ENCODE measurements at places on chromosomes 5 and 9. TPM values are rescaled to one million over a fixed set of nuclear protein-coding genes. Genes with fewer than 3 reads are reported as not detected.
A peak's percentile ranks its signal among the peaks of the same experiment; 100 is the strongest.

- no peak overlapping the region for H3K27ac ChIP-seq
- H3K36me3 ChIP-seq, result no peaks in the 10 kb centered on the region
- no peaks in the 10 kb centered on the region for H3K27me3 ChIP-seq
- no peak for DNase-seq
Measured at GRCh38 chr5:44646016-44646415, 162.7 kb upstream of the MRPS30 start.

DNA sequence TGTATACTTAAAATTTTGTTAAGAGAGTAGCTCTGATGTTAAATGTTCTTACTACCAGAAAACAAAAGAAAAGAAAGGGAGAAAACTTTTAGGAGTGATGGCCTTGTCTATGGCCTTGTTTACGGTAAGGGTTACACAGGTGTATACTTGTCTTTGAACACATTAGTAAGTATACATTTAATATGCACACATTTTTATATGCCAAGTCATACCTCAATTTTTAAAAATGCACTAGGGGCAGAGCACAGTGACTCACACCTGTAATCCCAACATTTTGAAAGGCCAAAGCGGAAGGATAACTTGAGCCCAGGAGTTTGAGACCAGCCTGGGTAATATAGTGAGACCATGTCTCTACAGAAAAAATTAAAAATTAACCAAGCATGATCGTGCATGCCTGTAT lies 166.7 kb upstream of the SNX2 start:
- no peak for DNase-seq
- no peaks in the 10 kb centered on the region for H3K36me3 ChIP-seq
- no peaks in the 10 kb centered on the region for H3K4me1 ChIP-seq
- no peaks in the 10 kb centered on the region for H3K27me3 ChIP-seq
- no peak overlapping the region for H3K4me3 ChIP-seq
- no peak overlapping the region for H3K27ac ChIP-seq

DNA sequence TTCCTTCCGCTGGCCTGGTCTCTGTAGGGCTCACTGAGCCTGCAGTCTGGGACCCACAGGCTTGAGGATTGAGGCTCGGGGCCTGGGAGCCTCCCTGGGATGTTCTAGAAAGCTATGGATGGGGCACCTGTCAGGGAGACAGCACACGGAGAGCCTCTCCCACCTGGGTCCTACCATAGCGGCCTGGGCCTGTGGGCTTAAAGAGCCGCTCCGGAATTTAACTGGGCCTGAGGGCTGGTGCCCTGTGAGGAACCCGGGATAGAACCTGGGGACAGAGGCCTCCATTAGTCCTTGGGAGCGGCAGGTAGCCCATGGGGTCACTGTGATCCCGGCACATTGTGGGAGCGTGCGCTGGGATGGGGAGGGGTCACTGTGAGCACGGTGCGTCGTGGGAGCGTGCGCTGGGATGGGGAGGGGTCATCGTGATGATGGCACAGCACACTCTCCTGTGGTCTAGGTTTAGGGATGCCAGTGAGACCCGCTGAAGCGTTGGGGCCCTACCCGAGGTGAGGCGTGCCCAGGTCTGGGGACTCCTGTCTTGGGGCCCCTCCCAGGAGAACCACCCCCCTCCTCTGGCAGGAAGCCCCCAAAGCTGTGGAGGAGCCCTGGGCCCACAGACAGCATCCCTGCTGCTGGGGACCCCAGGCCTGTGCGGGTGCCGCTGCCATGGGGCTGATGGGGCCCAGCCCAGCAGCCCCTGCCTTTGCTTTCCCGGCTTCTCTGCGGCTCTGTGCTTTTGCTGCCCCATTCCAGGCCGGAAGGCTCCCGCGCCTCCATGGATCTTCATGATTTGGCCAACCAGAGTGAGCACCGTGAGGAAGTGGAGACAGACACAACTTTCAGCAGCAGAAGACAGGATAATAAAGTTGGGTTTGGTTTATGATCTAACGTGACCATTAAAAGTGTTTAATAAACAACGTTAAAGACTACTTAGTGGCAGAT lies 3.4 kb upstream of the CEP72 start:
- no peaks in the 10 kb centered on the region for H3K36me3 ChIP-seq
- H3K4me3 ChIP-seq, result no peak overlapping the region
- no peak overlapping the region for H3K27ac ChIP-seq
- H3K4me1 ChIP-seq, result no peaks in the 10 kb centered on the region
- H3K27me3 ChIP-seq, result no peaks in the 10 kb centered on the region

GRCh38 chr5:115460472-115460871 lies 84.1 kb downstream of the FEM1C start:
- H3K27me3 ChIP-seq, result no peaks in the 10 kb centered on the region
- DNase-seq, result no peak
- peaks cover 21% of the 10 kb centered on the region for H3K4me1 ChIP-seq
- no peaks in the 10 kb centered on the region for H3K36me3 ChIP-seq
- H3K27ac ChIP-seq, result no peak overlapping the region
- H3K4me3 ChIP-seq, result no peak overlapping the region

DNA sequence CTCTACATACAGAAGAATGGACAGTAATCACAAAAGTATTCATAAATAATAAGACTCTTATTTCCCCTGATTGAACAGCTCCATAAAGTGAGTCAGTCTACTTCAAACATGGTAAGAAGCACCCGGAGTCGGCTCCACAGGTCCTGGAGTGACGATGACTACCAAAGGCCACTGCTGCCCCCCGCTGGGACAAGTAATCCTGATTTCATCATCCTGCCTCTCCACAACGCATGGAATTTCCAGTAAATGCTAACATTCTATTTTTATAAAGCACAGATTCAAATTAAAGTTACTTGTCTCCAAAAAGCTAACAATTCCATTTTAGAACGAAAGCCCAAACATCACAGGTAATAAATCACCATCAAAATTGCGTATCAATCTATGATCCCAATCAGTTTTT lies 16.2 kb downstream of the ATPSCKMT start:
- DNase-seq, result no peak
- no peak overlapping the region for H3K27ac ChIP-seq
- no peak overlapping the region for H3K4me3 ChIP-seq
- H3K4me1 ChIP-seq, result no peaks in the 10 kb centered on the region
- peaks cover 14% of the 10 kb centered on the region for H3K36me3 ChIP-seq
- H3K27me3 ChIP-seq, result no peaks in the 10 kb centered on the region

GRCh38 chr5:150809363-150809762 lies 30.8 kb downstream of the SMIM3 start:
- DNase-seq, result no peak
- no peak overlapping the region for H3K4me3 ChIP-seq
- H3K36me3 ChIP-seq, result no peaks in the 10 kb centered on the region
- H3K27me3 ChIP-seq, result no peaks in the 10 kb centered on the region

- DNase-seq, result no peak
- H3K27ac ChIP-seq, result no peak overlapping the region
- no peaks in the 10 kb centered on the region for H3K27me3 ChIP-seq
- H3K36me3 ChIP-seq, result no peaks in the 10 kb centered on the region
- H3K4me1 ChIP-seq, result no peaks in the 10 kb centered on the region
Measured at GRCh38 chr5:107063511-107063910, 607.2 kb downstream of the EFNA5 start.

DNA sequence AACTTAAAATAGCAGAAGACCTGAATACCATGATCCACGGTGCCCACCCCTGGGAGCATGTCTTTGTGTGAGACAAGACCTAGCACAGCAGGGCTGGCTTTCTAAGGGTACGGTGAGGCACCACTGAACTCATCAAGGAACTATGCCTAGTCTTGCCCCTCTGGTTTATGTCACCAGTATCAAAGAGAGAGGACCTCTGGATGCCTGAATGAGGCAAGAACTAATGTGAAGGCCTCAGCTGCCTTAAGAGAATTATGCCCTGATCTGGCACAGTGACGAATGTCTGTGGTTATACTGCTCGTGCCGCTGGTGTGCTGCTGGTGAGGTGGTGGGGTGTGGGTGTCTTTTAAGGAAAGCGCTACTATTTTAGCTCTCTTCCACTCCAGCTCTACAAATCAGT lies 23.0 kb downstream of the NREP start:
- H3K36me3 ChIP-seq, result no peaks in the 10 kb centered on the region
- H3K4me3 ChIP-seq, result no peak overlapping the region
- DNase-seq, result no peak
- H3K27ac ChIP-seq, result no peak overlapping the region
- H3K27me3 ChIP-seq, result no peaks in the 10 kb centered on the region

DNA sequence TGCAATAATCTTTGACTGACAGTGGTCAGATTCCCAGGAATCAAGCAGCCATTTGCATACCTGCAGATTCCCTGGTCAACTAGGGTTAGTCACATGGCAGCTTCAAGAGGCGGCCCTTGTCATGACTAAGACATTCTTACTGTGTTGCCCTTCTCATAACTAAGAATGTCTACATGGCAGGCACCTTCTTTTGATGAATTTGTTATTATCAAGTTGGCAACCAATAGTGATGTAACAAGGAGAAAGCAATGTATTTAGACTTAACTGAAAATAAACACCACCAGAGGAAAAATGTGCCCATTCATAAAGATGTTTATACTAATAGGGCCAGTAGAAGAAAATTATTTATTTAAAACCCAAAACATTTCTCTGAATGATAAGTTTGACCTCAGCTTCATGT lies 215.6 kb downstream of the TLE1 start:
- no peak for DNase-seq
- H3K36me3 ChIP-seq, result no peaks in the 10 kb centered on the region
- no peaks in the 10 kb centered on the region for H3K4me1 ChIP-seq
- H3K4me3 ChIP-seq, result no peak overlapping the region
- H3K27ac ChIP-seq, result no peak overlapping the region
- H3K27me3 ChIP-seq, result no peaks in the 10 kb centered on the region

- H3K27ac ChIP-seq, result no peak overlapping the region
- no peaks in the 10 kb centered on the region for H3K36me3 ChIP-seq
- no peak overlapping the region for H3K4me3 ChIP-seq
- no peaks in the 10 kb centered on the region for H3K27me3 ChIP-seq
- DNase-seq, result no peak
Measured at GRCh38 chr5:56339732-56340131, 106.6 kb upstream of the ANKRD55 start.

DNA sequence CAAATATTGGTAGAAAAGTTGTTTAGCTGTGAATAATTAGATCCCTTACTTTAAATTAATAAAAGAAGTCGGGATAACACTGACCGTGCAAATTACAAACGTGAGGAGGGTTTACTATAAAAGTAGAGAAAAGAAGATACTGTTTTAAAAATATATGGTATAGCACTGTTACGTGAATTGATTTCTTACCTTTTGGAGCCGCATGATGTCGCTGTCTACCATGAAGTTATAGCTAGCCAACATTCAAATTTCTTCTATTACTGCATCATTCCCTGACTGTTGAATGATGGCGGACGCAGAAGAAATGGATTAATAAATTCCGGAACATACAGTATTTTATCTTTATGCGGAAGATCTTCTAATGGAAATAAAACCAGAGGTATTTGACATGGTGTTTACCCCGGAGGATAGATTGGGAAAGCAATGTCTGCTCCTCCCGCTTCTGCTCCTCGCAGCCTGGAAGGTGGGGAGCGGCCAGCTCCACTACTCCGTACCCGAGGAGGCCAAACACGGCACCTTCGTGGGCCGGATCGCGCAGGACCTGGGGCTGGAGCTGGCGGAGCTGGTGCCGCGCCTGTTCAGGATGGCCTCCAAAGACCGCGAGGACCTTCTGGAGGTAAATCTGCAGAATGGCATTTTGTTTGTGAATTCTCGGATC lies at the start of gene PCDHA6:
TSS of gene PCDHA6 (plus strand) at position 257 of the 658 bp plus-strand sequence. CDS start at position 389, 132 bp downstream.
- no peaks in the 10 kb centered on the region for H3K4me1 ChIP-seq
- no peaks in the 10 kb centered on the region for H3K36me3 ChIP-seq
- H3K4me3 ChIP-seq, result peak within 1 kb of the TSS; percentile 20
- no peaks in the 10 kb centered on the region for H3K27me3 ChIP-seq
- no peak within 1 kb of the TSS for H3K27ac ChIP-seq

- H3K36me3 ChIP-seq, result no peaks in the 10 kb centered on the region
- peaks cover 63% of the 10 kb centered on the region for H3K4me1 ChIP-seq
- DNase-seq, result no peak
Measured at GRCh38 chr9:109100543-109101201, 19.1 kb downstream of the TMEM245 start.

DNA sequence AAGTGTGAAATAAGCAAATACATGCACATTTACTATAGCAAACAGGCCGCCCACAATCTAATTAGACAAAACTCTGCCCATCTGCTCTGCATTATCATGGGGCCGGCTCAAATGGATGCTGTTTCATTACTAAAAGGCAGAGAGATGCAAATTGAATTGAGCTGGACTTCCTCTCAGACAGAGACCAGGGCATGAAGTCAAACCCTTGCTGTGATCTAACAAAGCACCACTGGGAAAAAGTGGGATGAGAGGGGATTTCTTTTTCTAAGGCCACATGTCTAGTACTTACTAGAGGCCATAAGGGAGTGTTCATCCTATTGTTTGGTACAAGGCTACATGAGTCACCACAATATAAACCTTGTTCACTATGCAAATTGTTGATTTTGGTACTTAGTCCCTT lies 614.7 kb downstream of the ISL1 start:
- DNase-seq, result no peak
- H3K4me1 ChIP-seq, result no peaks in the 10 kb centered on the region
- H3K27me3 ChIP-seq, result no peaks in the 10 kb centered on the region
- H3K36me3 ChIP-seq, result no peaks in the 10 kb centered on the region
- no peak overlapping the region for H3K4me3 ChIP-seq
- no peak overlapping the region for H3K27ac ChIP-seq

DNA sequence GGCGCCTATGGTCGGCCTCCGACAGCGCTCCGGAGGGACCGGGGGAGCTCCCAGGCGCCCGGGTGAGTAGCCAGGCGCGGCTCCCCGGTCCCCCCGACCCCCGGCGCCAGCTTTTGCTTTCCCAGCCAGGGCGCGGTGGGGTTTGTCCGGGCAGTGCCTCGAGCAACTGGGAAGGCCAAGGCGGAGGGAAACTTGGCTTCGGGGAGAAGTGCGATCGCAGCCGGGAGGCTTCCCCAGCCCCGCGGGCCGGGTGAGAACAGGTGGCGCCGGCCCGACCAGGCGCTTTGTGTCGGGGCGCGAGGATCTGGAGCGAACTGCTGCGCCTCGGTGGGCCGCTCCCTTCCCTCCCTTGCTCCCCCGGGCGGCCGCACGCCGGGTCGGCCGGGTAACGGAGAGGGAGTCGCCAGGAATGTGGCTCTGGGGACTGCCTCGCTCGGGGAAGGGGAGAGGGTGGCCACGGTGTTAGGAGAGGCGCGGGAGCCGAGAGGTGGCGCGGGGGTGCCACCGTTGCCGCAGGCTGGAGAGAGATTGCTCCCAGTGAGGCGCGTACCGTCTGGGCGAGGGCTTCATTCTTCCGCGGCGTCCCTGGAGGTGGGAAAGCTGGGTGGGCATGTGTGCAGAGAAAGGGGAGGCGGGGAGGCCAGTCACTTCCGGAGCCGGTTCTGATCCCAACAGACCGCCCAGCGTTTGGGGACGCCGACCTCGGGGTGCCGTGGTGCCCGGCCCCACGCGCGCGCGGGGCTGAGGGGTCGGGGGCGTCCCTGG lies 561 bp downstream of the DAPK1 start:
- H3K4me3 ChIP-seq, result peak overlapping the region; percentile 85
- H3K27me3 ChIP-seq, result no peaks in the 10 kb centered on the region
- peak; percentile 74 for DNase-seq
- H3K27ac ChIP-seq, result peak overlapping the region; percentile 94
- no peaks in the 10 kb centered on the region for H3K36me3 ChIP-seq

- H3K4me3 ChIP-seq, result no peak overlapping the region
- H3K36me3 ChIP-seq, result no peaks in the 10 kb centered on the region
- no peak for DNase-seq
Measured at GRCh38 chr5:3104429-3105060, 353.1 kb upstream of the IRX2 start.

GRCh38 chr5:150158170-150158949 lies 2.7 kb upstream of the PDGFRB start:
- DNase-seq, result no peak
- H3K27ac ChIP-seq, result no peak overlapping the region
- no peaks in the 10 kb centered on the region for H3K36me3 ChIP-seq
- H3K4me1 ChIP-seq, result no peaks in the 10 kb centered on the region
- no peak overlapping the region for H3K4me3 ChIP-seq

The SHROOM1 gene
- 12.7 TPM for total RNA-seq

The MSX2 gene
- total RNA-seq, result 0.44 TPM

The IFNA13 gene
- total RNA-seq, result not detected

The FGFR4 gene
- 43.3 TPM for total RNA-seq

The SLC36A2 gene
- total RNA-seq, result not detected

The ZNF189 gene
- 29.1 TPM for total RNA-seq

The S100Z gene
- 0.41 TPM for total RNA-seq

Data from pancreas (tissue), 10 donors.